Activated T-cell treated with anti-CD3 and anti-CD28 coated beads, Interleukin-2, amount 50 U/mL, for 72 hours (primary cell): ENCODE measurements at places on chromosomes 5 and 9.

DNA sequence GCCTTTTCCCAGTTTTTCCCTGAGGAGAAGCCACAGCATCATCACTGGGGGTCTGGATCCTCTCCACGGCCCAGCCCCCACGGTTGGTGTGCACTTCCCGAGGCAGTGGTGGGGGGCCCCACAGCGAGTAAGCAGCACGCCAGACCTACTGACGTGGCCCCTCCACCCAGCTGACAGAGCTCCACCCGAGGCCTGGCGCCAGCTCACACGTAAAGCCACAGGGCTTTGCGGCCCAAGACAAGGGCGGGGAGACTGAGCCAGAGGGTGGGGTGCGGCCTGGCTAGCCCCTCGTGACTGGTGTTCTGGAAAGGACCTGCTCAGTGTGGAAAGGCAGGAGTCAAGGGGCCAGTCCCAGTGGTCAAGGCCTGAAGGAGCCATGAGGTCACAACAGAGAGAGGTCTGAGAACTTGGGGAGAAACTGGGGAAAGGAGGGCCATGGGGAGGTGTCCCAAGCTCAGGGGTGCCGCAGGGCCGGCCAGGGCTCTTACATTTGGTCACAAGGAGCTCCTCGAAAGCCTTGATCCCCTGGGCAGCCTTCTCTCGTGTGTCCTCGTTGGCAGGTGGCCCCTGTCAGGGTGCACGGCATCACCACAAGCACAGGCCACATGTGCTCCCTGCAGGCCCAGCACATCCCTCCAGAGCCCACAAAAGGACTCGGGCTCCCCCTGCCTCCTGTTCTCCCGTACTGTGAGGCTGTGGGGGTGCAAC is 5.5 kb downstream of the SNAPC4 start:
- DNase-seq: no peak

DNA sequence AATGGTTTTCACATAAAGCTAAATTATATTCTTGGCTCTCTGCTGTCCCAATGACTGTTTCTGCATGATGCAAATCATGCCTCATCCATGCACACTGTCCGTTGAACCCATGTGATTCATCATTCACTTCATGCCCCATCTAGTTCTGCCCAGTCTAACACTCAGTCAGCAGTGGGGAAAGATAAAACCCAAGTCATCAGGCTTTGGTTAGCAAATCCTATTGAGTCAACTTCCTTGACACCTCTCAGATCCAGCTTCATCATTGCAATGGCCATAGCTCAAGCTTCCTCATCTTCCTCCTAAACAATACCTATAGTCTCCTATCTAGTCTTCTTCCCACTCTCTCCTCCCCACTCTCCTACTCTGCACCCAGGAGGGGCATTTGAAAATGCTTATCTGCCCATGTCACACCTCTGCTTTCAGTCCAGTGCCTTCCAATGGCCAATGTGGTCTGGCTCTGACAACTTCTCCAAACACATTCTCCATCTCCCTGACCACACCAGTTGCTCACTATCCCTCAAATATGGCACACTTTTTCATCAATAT is 266.0 kb upstream of the TRIM32 start:
- no peak for DNase-seq

DNA sequence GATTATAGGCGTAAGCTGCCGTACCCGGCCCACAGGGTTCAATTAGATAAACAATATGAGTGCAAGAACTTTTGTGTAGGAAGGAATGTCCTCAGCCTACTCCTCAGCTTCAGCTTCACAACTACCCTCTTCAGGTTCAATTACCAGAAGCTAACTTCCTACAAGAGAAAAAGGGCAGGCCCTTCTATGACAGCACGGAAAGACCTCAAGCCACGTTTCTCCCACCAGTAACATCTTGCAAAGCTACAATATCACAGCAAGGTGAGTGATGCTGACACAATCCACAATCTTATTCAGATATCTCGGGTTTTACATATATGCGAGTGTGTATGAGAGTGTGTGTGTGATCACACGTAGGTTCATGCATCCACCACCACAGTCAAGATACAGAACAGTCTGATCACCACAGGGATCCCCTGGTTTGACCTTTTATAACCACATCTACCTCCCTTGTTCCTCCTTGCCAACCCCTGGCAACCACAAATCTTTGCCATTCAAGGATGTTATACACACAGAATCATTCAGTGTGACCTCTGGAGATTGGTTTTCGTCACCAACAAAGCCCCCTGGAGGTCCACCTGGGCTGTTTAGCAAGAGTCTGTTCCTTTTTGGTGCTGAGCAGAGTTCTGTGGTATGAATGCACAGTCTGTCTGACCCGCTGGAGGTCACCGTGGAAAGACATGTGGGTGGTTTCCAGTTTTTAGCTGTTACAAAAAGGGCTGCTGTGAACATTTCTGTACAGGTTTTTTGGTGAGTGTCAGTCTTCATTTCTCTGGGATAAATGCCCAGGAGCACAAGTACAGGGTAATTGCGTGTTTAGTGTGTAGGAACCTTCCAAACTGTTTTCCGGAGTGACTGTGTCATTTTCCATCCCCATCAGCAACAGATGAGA is 38.2 kb downstream of the IPPK start:
- DNase-seq: peak; percentile 27

GRCh38 chr5:122500245-122501088 is 188.4 kb downstream of the SNCAIP start:
- peak; percentile 1 for DNase-seq

- DNase-seq: no peak
Observed at GRCh38 chr9:131818089-131818488, 78.2 kb upstream of the RAPGEF1 start.

DNA sequence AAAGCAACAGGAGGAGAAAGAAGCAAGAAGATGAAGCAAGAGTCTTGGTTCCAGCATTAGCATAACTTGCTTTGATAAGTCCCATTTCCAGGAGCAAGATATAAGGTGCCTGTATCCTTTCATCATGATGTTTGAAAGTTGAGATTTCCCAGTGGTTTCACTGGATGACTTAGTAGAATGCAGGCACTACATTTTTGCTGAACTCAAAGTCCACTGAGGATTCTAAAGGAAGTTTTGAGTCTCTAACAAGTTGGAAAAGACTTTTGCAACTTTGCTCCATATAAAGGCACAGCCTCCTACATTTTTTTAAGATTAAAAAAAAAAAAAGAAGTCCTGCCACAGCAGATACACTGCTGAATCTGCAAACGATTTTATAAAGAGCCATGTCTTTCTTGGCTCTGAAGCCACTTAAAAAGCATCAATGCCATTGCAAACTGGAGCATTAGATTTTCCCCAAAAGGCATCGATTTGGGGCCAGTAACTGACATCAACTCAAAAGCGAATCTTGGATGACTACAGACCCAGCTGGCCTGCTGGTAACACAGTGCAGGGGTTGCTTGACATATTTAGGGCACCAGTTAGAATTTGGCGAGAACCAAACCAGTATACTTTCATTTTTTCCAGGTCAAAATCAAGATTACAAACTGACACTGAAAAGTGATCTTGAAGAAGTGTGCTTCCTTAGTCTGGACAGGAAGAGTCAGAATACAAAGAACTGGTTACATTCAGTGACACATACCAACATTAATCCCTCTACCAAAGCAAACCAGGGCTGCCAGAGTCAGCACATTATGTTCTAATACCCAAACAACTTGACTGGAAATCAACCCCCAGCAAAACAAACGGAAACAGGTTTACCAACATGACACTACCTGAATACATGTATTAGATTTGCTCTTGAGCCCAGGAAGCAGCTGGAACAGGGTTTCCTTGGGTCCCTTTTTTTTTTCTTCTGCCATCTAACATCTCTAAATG is 39.1 kb upstream of the KCNV2 start:
- no peak for DNase-seq

DNA sequence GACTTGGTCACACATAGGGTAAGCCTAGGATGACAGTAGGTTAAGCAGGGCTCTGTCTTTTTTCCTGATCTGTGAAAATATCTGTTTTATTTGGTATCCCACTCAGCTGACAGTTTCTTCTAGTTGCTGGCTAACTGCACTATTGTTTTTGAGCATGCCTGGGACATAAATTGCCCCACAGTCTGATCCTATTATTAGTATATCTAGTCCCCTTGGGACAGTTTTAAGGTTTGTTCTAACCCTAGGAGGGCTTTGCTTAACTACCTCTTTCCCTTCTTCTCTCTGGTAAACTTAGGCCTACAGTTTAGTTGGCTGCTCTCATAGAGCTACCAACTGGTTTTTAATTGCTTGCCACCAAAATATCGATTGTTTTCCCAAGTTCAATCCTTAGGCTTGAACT is 446.6 kb downstream of the ARHGEF28 start:
- DNase-seq: no peak

DNA sequence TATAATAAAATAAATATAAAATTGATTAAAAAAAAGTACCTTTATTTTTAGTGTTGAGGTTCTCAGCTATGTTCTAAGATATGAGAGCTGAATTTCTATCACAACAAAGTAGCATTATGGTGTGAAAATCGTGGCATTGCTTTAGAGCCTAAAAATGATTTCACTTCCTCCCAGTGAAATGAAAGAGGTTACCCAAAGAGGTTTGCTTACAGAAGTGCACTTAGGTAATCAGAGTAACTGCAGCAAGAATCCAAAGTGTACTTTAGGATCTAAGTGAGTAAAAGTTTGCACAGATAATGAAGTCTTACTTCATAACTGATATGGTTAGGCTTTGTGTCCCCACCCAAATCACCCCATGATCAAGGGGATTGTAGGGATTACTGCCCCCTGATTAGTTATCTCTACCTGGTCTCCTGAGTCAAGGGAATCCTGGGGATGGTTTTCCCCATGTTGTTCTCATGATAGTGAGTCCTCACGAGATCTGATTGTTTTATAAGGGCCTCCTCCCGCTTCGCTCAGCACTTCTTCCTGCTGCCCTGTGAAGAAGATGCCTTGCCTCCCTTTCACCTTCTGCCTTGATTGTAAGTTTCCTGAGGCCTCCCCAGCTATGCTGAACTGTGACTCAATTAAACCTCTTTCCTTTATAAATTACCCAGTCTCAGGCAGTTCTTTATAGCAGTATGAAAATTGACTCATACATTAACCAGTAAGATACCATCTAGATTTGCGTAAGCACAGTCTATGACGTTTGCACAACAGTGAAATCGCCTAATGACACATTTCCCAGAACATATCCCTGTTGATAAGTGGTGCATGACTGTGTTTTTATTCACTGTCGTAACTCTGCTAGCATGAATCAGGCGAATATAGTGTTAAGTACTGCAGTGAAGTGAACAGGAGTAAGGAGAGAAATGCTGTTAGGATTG is 40.3 kb upstream of the LRRC70 start:
- peak; percentile 17 for DNase-seq

GRCh38 chr9:34190996-34191892 is 12.4 kb downstream of the UBAP1 start:
- DNase-seq: no peak

- DNase-seq: no peak
Observed at GRCh38 chr9:124502711-124503702, 4.2 kb downstream of the NR5A1 start.

DNA sequence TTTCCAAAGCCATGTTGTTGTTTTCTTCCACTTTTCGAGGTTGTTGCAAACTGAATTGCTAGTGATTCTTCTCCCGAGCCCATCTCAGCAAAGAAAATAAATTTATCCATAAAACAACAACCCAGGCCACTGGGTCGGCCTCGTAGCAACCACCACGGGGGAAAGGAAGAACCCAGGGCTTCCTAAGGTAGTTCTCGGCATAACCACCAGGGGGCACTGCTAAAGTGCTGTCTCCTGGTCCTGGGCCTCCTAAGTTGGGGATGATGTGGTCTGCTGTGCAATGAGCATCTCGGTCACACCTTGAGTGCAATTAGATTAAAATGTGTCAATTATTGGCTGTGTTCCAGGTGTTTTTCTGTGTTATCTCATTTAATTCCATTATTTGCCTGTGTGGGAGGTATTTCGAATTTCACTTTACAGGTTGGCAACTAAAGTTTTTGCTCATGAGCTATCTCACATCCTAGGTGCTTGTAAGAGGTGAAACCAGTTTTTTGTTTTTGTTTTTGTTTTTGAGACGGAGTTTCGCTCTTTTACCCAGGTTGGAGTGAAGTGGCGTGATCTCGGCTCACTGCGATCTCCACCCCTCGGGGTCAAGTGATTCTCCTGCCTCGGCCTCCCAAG is 102.8 kb upstream of the DAP start:
- peak; percentile 68 for DNase-seq

GRCh38 chr9:20636888-20637440 is 14.7 kb upstream of the MLLT3 start:
- no peak for DNase-seq

GRCh38 chr5:17279487-17279886 is 62.1 kb downstream of the BASP1 start:
- no peak for DNase-seq

DNA sequence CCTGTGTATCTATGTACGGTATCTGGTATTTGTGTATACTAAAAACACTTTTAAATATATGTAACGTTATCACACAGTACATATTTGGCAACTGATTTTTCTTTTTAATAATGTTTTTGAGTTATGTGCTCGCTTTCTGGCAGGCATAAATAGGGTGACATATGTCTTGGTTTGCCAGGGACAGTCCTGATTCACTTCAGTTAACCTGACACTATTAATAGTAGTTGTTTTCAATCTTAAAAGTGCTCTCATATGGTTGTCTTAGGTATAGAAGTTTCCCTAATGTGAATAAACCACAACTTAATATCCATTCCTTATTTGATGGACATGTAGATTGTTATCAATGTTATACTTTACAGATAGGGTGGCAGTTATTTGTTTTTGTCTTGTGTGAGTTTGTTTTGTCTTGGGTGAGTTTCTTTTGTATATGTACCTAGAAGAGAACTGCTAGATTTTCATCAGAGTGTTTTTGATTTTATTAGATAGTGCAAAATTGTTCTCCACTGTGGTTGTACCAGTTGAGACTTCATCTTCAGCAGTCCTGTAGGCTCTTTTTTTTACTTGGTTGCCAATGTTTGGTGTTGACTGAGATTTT is 7.9 kb downstream of the G3BP1 start:
- no peak for DNase-seq

GRCh38 chr9:27154908-27155307 is 45.9 kb downstream of the TEK start:
- no peak for DNase-seq

DNA sequence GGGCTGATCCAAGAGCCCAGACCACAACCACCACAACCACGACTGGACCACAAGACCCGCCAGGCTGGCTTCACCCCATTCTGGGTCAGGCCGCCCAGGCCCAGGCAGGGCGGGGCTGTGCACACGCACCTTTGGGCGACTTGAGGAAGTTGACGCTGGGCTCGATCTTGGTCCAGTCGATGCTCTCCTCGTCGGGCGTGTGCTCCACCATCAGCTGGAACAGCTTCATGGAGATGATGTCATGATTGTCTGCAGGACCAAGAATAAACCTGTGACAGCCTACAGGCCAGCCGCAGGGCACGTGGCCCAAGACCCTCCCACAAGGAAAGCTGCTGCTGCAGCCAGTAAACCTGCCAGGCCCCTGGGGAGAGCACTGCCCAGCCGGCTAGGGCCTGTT is 17.3 kb downstream of the LMAN2 start:
- DNase-seq: no peak

DNA sequence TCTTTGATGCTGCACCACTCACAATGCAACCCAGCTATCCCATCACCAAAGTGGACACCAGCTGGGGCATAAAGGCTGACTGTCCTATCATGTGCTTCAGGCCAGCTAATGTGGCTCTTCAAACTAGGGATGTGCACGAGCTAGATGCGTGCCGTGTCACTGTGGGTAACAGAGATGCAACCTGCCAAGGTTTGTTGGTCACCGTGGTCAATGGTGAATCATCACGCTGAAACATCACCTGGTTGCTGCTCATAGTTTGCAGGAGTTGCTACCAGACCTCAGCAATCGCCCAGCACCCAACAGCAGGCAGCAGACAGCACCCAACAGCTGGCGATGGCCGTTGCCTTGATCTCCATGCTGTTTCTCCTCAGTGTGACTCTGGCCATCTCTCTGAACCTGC is 2.1 kb upstream of the PCDHGA1 start:
- DNase-seq: peak; percentile 33
